Dermis microvascular lymphatic vessel endothelial cell (primary cell): ENCODE measurements at places on chromosomes 2 and 18.
A peak's percentile ranks its signal among the peaks of the same experiment; 100 is the strongest.

GRCh38 chr2:144334551-144334950 lies 185.4 kb downstream of the ZEB2 start:
- no peak for DNase-seq

DNA sequence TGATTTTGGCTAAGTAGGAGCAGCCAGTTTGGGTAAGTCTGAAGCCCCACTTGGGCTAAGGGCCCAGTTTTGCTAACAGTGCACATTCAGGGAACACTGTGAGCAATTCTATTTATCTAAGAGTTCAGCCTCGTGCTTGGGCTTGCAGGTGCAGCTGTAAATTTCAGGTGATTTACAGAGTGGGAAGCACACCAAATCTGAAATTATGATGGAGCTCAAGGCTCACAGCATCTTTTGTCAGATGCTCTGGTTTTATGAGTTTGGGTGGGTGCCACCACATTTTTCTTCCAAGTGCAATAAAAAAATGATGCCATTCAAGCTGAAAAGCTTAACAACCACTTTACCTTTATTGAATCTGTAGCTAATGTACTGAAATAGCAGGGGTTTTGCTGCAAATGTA lies 671.2 kb downstream of the LRRTM4 start:
- DNase-seq = no peak

- no peak for DNase-seq
Observed at GRCh38 chr2:152950126-152950525, 231.7 kb downstream of the ARL6IP6 start.

DNA sequence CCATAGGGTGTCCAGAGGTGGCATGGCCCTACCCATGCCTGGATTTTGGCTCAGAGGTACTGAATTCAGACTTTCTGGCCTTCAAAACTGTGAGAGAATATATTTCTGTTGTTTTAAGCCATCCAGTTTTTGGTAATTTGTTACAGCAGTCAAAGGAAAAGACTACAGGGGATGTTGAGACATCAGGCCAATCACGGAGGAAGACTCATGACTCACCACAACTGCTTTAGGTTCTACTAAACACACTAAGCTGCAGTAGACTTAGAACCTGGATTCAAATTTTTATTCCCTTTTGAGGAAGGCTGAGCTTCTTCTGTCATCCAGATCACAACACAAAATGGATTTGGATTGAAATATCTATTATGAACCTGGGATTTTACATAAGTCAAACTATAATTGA lies 12.0 kb upstream of the C2orf66 start:
- no peak for DNase-seq

- DNase-seq = no peak
Observed at GRCh38 chr2:226877491-226877890, 41.6 kb downstream of the RHBDD1 start.

DNA sequence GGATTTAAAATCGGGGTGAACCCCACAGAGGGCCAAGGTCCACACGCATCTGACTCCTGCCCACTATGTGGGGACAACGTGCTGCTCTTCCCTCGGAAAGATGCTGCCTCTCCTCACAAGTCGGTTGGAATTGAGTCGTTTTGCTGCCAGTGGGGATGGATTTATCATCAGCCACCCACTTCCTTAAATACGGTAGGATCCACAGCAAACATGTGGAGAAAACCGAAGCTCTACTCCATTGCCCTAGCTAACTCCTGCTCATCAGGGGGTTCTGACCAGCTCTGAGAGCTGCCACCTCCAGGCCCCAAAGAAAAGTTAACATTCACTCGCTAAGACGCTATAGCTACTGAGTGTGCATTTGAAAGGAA lies 80.9 kb downstream of the CHRNA1 start:
- DNase-seq = peak; percentile 52

- no peak for DNase-seq
Observed at GRCh38 chr2:158953926-158954763, 14.3 kb upstream of the TANC1 start.

DNA sequence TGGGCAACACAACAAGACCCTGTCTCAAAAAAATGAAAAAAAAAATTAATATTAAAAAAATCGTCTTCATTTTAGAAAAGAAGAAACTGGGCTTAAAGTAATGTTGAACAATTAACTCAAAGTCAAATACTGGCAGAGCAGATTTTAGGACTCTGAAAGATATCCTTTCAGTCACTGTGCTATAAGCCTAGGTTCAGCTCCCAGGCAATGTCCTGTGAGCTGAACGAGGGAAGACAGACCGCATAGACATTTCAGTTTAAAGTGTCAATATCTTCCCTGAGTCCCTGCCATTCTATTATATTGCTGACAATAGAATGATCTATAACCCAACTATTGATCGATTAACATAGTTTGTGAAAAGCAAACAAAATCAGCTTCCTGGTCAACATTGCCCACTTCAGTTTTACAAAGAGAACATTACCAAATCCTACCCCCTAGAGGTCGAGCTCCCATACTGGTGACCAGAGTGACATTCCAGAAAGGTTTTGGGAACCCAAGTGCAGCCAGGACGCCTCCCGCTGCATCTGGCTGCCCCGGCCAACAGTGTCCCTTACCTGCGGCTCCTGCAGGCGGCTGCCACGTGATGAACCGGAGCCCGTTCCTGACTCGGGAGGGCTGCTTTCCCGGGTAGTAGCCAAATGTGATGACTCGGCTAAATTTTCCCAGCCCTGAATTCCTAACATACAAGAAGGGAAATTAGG lies 639 bp downstream of the MRO start:
- no peak for DNase-seq

- DNase-seq = no peak
Observed at GRCh38 chr2:195600778-195601177, 56.2 kb upstream of the SLC39A10 start.

- DNase-seq = peak; percentile 75
Observed at GRCh38 chr2:239322416-239323086, 78.3 kb downstream of the HDAC4 start.

DNA sequence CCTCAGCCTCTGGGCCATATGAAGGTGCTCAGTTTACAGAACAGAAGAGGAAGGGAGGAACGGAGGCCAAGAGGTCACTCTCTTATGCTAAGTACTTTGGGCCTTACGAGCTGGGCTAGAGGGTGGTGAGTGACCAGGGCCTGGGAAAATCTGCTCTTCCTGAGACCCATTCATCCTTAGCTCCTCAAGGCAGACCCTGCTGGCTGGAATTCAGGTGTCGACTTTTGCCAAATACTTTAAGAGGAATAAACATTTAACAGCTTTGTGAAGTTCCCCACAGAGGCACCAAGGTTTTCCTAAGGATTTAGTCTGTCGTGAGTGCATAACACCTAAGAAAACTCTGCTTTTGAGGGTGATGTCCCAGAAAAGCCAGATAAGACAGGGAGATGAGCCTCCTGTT lies 129.7 kb upstream of the SIX2 start:
- DNase-seq = no peak

GRCh38 chr2:131027566-131028528 lies 65.4 kb downstream of the FAM168B start:
- DNase-seq = no peak

DNA sequence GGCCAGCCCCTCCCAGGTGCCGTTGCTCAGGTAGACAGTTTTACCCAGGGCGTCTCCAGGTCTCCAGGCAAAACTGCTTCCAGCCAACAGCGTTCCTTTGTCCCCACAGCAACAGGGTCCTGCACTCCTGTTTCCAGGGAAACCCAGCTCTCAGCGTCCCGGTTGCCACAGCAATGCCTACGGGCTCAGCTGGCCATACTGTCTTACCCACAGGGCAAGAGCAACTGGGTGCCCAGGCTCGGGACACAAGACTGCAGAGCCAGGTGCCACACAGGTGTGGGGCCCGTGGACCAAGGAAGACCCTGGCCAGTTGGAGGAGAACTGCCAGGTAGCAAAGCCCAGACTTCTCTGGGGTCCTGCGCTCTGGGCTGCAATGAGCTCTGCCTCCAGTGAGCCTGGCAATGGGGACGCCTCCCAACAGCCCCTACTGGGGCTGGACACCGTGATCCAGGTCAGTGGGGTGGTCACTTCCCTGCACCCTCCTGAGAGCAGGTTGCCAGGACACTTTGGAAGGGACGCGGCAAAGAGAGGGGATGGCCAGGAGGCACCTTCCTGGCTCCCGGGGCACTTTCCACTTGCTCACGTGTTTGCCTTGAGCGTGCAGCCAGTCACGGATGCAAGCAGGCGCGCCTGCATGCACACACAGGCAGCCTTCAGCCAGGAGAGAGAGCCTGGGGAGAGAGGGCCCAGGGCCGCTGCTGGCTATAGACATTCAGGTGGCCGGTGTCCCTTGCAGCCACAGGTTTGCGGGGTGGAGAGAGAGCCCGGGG lies at the start of gene CROCC2:
TSS of gene CROCC2 (plus strand) at position 196 of the 770 bp plus-strand sequence. CDS start at position 374, 178 bp downstream.
- no peak for DNase-seq

- DNase-seq = no peak
Observed at GRCh38 chr2:68726100-68726499, 8.5 kb upstream of the ARHGAP25 start.

DNA sequence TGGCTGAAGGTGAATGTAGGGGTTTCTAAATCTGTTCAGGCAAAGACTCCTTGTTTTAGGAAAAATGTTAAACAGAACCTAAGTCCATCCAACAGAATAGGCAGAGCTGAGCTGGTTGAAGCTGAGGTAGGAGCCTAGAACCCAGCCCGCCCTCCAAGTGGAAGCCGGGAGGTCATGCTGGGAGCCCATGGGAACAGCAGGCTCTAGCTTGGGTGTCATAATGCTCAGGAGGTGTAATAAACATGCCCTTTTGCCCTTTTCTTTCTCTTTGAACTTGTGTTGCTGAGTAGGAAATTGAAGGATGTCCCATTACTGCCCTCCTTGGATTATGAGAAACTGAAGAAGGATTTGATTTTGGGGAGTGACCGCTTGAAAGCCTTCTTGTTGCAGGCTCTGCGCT lies 60.3 kb downstream of the ARMC9 start:
- no peak for DNase-seq

DNA sequence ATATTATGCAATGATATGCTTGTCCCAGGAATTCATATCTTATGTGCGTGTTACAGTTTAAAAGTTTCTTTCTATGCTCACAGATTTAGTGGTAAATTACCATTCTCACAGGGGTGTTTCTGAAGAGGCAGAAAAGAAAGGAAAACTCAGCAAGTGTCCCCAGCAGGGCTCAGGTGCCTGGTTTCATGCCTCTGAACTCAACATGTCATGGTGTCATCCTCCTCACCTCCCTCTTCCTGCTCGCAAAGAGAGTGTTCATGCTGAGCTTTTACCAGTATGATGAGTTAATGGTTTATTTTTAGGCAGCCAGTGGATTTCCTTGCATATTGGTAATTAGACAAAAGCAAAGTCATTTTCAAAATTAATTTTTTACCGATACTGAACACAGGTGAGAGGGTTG lies 492.9 kb upstream of the ZEB2 start:
- peak; percentile 42 for DNase-seq

DNA sequence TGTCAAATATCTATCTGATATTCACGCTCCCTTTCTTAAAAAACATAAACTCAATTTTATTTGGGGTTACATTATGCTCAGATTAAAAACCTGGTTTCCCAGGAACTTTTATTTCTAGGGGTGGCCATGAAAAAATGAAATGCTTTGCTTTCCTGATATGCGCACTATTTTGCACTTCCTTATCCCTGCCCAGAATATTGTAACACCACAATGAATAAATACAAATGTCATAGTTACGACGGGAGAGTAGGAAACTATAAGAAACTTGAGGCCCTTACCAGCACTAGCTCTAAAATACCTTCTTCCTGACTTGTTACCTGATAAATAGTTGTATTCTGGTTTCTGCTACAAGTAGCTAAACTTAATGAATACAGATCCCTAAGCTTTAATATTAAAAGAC lies 475.6 kb upstream of the CWC22 start:
- DNase-seq = no peak

GRCh38 chr2:26978061-26978596 lies 7.7 kb downstream of the MAPRE3 start:
- DNase-seq = peak; percentile 65

- peak; percentile 32 for DNase-seq
Observed at GRCh38 chr2:43950383-43951008, 45.3 kb downstream of the LRPPRC start.

DNA sequence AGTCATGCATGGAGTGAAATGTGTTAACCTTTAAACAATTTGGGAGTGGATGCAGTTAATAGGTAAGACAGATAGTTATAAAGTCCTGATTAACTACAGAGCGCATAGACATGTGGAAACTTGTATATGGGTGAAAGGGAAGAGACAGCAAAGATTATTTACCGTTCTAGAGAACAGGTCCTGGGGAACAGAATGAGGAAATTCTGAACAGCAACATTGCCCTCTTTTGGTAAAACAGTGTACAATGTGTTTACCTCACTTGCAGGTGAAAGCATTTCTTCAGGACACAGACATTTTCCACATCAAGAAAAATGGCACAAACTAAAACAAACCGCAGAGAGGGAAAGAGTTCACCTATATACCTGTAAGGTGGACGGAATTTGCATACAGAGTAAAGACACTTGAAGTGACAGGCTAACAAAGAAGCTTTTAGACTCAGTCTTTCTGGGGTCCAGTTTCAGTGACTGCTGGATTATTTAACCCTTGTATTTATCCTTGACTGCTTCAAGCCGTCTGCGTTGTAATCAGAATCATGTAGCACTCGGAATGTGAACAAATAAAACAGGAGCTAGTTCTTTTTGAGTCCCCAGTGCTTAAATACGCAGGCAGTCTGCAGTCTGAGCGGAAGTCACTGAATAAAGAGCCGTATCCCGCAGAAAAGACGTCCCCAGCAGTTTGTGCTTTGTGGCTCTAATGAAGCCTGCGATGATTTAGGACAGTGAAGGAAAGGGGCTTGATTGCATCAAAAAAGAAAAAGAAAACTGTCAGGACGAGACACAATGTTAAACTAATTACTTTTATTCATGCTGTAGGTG lies 364.8 kb upstream of the GALNT5 start:
- peak; percentile 35 for DNase-seq

DNA sequence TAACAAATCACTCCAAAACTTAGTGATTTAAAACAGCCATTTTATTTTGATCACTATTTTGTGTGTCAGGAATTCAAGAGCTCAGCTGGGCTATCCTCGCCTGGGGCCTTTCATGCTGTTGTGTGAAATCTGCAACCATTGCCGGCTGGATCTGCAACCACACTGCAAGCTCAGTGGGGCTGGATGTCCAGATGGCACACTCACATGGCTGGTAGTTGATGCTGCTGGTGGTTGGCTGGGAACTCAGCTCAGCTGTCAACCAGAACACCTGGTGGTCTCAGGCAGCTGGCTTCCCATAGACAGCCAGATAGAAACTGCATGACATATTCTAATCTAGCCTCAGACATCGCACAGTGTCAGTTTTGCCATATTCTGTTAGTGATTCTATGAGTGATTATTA lies 30.6 kb upstream of the AP1S3 start:
- no peak for DNase-seq

- DNase-seq = no peak
Observed at GRCh38 chr18:58659691-58660090, 11.6 kb upstream of the MALT1 start.
